ENCODE measurements at places on chromosomes 7 and 10.
A peak's percentile ranks its signal among the peaks of the same experiment; 100 is the strongest.

DNA sequence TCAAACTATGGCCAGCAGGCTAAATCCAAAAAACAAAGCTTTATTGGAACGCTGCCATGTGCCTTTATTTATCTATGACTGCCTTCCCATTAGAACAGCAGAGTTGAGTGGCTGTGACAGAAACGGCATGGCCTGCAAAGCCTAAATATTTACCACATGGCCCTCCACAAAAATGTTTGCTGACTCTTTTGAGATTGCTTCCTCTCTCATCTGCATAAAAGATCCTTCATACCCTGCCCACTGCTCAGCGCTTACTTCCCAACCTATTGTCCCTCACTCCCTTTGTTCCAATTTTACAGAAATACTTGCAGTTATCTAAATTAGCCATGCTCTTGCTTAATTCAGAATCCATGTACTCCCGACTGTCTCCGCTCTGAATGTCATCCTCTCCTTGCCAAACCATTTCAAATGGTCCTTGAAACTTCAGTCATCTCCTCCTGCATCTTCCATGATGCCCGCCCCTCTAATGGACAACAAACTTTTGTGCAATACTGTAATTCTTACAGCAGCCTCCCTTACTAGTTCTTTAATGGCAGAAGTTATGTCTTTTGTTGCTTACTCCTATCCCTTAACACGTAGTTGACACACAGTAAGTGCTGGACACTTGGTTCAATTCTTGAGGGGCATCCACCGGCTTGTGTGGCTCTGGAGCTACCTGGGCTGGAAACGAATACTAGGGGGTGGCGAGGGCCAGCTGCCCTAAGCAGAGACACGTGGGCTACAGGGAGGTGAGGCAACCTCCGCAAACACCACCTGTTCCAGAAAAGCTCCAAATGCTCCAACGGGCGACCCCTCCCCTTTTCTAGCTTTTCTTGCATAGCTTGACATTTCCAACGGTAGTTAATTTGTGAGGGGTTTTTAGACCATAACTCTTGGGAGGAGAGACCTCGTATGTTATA, 832 bp downstream of the XRCC2 start:
- peak; percentile 31 for DNase-seq

DNA sequence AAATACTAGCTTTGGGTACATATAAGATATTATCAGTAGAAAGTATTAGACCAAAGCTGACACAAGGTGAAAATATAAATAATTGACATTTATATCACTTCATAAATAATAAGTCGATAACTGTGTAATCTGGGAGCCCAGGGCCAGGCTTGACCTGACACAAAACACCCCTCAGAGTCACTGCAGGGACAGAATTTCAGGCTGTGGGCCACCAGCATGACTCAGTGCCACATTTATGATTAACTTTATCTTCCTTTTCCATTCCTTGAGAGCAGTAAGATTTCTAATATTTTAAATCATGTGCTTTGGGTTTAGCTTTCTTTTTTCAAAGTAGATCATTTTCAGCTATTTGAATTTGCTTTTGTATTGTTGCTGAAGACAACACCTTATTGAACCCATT, 102.9 kb upstream of the NFE2L3 start:
- peak; percentile 44 for DNase-seq

GRCh38 chr10:22222236-22223190, 4.7 kb upstream of the EBLN1 start:
- DNase-seq, result no peak

DNA sequence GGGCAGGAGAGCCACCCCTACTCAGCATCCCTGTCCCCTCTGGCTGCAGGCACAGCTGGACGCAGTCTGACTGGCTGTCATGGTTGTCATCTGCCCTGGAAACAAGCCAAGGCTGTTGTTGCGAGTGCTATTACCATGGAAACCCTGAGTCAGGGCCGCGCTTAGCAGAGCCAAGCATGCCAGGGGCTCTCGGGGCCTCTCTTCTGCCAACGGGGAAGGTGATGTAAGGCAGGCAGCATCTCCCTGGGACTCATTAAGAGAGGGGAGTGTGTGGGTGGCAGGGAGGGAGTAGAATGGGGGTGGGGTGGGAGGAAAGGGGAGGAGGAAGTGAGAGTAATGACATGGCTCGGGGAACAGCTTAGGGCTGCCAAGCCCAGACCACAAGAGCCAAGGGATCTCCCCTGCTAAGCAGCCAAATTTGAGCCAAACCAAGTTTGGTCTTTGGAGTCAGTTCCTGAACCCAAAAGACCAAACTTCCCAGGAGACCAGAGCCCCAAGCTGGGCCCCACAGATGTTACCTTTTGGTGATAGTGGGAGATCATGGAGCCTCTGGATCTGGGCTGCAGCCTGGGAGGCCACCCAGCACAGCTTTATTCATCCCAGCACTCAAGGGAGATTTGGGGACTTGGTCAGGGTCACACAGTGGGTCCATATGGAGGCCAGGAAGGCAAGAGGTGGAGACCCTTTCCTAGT, 67.6 kb downstream of the TMEM130 start:
- no peak for DNase-seq

- DNase-seq, result no peak
Measured at GRCh38 chr7:143374561-143374960, 6.6 kb upstream of the ZYX start.

DNA sequence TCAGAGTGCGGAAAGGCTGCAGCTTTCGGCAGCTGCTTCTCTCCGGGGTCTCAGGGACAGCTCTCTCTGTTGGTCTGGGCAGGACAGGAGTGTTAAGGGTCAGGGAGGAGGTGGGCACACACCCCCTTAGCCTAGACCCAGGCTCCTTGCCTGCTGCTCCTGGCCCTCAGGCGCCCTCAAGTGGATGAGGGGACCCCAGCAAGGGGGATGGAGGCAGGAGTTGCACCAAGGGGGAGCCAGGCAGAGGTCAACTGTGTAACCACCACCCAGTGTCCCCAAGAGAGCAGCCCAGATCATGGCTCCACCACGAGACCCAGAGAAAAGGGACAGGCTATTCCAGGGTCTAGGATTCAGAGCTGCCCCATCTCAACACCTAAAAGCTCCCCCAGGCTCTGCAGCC, 26.9 kb downstream of the SPOCK2 start:
- DNase-seq, result peak; percentile 30

- DNase-seq, result no peak
Measured at GRCh38 chr10:49152663-49153062, 18.8 kb upstream of the FAM170B start.

- no peak for DNase-seq
Measured at GRCh38 chr7:94080551-94080950, 76.4 kb upstream of the BET1 start.

- no peak for DNase-seq
Measured at GRCh38 chr10:77180794-77181193, 456.8 kb downstream of the KCNMA1 start.

GRCh38 chr7:82289152-82289535, 154.4 kb downstream of the CACNA2D1 start:
- no peak for DNase-seq

GRCh38 chr7:30682212-30683083, at the start of gene CRHR2:
Gene CRHR2, minus strand, starts transcription at chr7:30682456. Its CDS starts 176 bp downstream, at chr7:30682280.
- no peak for DNase-seq

- DNase-seq, result peak; percentile 99
Measured at GRCh38 chr10:115947104-115947503, 325.9 kb downstream of the GFRA1 start.

DNA sequence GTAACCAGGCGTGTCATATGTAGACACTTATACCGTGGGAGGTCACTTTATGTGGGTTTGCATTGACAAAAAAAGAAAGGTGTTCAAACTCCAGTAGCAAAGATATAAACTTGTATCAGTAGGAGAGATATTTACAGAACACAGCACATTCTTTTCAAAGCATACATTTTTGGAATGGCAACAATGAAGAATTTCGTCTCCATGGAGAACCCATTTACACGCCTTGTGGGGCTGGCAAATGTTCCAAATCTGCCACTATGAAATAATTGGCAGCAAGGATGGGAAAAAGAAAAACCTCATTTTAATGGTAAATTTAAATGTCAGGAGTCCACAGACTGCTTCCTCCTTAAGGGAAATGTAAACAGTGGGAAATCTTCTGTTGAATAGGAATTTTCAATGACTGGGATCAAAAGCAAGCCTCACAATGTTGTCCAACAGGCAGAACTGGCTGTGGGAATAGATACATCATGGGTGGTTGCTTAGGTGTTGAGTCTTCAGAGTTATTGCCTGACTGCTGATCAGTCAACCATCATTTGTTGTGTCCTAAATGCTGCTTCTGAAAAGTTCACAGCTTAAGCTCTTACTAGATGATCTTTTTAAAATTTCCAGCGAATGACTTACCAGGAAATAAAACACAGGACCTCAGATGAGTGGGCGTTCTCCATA, 256.6 kb upstream of the SEMA3C start:
- DNase-seq, result no peak

GRCh38 chr7:13420726-13421125, 568.7 kb downstream of the ETV1 start:
- no peak for DNase-seq

DNA sequence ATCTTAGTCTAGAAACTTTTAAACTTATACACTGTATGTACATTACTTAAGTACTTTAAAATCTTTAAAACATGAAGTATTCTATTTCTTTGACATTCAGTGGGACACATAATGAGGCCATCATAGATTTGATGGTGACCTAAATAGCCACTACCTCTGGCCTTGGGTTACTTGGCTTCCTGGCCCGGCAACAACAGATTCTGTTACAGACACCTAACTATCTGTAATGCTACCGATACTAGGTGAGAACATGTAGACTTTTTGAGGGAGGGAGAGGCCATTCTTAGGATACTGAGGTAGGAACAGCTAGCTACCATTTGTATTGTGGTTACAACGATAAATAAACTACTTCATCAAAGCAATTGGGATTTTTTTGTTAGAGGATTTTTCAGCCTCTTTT, 154.7 kb upstream of the KAT6B start:
- DNase-seq, result no peak

DNA sequence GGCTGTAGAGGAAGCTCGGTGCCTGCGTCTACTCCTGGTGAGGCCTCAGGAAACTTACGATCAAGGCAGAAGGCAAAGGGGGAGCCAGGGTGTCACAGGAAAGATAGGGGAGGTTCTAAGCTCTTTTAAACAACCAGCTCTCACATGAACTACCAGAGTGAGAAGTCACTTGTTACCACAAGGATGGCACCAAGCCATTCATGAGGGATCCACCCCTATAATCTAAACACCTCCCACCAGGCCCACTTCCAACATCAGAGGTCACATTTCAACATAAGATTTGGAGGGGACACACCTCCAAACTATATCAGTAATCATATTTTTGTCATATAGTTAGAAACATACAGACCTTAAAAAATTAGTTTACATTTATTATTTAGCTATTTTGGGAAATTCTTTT, 9.4 kb downstream of the NOC3L start:
- DNase-seq, result no peak

DNA sequence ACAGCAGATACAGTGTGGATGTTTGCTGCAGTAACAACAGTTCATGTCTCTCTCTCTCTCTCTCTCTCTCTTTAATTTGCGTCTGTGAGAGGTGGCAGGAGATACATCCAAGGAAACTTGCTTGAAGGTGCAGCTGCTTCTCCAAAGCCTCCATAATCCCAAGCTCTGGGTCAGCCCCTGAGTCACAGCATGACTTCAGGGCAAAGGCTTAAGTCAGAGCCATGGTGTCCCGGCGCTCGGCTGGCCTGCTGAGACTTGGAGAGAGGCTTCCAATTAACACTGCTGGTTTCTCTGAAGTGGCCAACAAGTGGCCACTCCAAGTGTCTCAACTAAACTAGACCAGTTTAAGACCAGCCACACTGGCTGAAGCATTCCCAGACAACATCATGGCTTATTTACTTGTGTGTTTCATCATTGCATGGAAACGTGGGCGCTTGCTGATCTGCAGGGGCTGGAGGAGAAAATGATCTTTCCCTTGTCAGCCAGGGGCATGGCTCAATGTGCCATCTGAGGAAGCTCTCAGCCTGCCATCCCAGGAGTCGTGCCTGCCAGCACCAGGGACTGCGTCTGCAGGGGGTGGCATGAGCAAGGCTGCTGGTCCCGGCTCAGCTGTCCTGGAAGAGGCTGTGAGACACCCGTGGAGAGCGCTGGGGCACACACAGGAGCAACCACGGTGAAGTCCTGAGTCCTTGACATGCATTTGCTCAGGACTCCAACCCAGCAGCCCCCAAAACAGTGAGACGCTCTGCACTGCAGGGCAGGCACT, 254.2 kb downstream of the COBL start:
- no peak for DNase-seq

Measured in ACHN (cell line).